Occipital lobe (tissue), 3 donors: ENCODE measurements at places on chromosomes 2 and 18. TPM values are rescaled to one million over a fixed set of nuclear protein-coding genes. Genes with fewer than 3 reads are reported as not detected.

DNA sequence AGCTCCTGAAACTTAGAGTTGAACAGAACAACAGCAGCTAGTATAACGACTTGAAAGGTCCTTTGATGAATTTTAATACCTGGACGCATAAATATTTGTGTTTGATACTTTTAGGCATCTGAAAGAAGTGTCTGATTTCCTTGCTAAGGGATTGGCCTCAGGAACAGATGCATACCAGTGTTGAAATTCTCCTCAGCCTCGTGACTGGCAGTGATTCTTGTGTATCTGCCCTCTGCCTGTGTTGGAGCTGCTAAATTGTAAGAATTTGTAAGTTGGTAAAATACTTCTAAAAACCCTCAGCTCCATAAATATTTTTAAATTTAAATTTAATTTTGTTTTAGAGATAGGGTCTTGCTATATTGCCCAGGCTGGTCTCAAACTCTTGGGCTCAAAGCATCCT, 22.4 kb upstream of the SCYGR1 start:
- no peak for DNase-seq

DNA sequence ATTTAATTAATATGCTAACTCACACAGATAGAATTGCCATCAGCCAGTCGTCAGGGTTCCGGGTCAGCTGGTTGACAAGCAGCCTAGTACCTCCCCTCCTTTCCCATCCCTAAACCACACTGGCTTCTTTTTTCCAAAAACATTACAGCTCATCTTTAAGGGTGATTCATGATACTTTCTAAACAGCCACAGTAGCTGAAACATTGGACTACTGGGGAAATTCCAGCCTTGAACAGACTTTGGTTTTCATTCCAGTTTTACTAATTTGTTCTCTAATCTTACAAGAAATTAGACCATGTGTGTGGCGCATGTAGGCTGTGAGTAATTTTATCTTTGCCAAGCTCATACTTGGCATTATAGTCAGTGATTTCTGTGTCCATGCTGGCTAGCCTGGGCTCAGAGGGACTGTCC, 110.8 kb downstream of the FMNL2 start:
- DNase-seq, result peak; percentile 49

- no peak for DNase-seq
Observed at GRCh38 chr2:223487214-223487846, 114.8 kb downstream of the SCG2 start.

DNA sequence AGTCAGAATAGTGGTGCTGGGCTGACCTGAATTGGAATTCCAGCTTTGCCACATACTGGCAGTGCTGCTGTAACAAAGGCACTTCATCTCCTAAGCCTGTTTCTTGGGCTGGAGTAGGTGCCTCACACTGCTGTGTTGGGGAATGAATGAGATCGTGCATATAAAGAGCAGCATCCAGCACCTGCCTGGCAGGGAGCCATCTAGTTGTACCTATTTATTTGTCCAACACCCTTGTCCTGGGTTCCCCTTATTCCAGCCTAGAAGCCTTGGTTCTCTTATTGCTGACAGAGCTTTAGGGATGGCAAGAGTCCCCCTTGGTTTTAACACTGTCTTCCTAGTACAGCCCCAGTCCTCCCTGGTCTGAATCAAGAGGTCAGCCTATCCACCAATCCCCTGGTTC, 275.3 kb upstream of the RAB12 start:
- no peak for DNase-seq

GRCh38 chr2:148483665-148484064, 160.9 kb upstream of the EPC2 start:
- DNase-seq, result no peak

DNA sequence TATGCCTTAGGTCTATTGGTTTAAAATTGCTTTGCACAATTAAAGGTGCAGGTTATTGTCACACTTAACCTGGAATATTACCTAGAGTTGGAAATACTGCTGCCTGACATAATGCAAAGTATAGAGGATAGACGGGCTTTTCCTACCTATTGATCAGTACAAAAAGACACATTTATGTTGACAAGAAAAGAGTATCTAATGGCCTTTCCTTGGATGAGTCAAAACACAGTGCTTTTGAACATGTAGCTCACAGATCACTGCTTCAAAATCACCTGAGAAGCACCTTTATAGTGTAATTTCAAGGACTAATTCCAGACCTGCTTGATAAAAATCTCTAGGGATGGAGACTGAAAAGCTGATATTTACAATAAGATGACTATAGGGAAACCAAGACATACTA, 262.8 kb downstream of the DCC start:
- DNase-seq, result no peak

DNA sequence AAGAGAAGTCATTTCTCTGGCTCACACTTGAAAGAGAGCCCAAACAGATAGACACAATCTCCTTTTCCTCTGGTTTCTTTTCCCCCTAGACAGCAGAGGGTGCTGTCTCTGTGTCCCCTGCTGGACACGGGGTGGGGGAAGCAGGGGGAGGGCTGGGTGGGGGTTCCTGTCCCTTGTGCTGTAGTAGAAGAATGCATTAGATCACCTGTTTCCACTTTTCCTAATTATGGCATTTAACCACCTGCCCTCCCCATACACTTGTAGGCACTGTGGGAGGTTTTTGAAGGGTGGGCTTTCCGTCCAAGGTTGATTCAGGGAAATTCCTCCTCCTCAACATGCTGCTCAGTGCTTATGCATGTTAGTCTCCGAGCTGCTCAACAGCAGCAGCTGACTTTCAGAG, 206.2 kb upstream of the EPAS1 start:
- no peak for DNase-seq

DNA sequence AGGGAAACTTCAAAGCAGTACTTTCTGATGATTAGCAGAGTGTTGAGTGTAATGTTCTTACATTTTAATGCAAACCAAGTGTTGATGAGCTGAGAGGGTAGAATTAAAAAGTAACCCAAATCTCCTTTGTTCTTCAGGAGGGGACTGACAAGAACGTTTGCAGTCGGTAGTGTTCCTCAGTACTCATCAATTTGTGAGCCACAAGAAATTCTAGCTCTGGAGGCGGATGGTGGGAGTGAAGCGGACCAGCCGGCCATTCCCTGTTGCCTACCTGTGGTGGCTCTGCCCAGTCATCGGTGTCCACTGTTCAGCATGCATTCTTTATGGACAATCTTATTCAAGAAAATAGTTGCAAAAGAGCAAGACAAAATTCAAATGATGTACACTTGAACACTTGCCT, 438.6 kb upstream of the POU3F3 start:
- no peak for DNase-seq

- peak; percentile 32 for DNase-seq
Observed at GRCh38 chr2:176491172-176491904, 222.1 kb downstream of the MTX2 start.

- no peak for DNase-seq
Observed at GRCh38 chr18:48924630-48925490, 25.9 kb downstream of the SMAD7 start.

DNA sequence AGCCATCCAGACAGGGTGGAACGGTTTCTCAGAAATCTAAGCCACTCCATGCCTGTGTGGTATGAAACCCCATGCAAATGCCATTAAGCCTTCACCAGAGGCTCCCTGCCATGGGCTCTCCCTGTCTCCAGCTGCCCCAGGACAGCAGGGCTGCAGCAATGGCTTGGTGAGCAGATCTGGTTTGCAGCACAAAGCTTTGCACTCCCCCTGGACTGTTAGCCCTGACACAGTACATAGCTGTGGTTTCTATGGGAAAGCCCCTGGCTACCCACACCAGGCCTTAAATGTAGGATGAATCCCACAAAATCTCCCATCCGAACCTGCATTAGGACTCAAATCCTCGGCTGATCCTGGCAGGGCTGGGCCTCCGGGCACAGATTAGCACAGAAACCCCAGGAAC, 291.6 kb downstream of the TNS1 start:
- no peak for DNase-seq

- peak; percentile 68 for DNase-seq
Observed at GRCh38 chr18:58998401-58999203, 133.9 kb downstream of the ZNF532 start.

DNA sequence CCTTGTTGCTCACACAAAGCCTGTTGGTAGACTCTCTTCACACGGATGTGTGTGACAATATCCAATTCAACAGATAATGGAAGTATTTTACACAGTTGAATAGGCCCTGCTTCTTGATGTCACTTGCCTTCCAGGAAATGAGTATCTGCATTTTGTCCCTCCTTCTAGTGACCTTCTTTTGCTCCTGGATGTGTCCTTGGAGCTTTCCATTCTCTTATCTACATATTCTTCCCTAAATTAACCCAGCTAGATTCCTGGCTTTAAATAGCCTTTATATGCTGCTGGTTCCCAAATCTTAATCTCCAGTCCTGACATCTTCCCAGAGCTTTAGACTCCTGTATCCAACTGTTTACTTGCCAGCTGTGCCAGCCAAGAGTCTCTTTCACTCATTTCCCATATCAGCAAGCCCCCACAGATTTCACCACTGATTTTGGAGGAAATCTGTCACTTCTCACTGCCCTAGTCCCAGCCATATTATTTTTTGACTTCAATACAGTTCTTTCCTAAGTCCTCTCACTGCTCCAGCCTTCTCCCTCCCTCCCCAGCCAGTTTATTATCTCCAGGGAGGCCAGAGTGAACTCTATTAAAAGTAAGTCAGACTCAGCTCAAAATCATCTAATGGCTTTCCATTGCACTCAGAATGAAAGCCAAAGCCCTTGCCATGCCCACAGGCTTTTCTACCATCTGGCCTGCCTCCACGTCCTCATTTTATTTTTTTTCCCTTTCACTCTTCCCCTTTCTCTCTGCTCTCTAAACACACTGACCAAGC, 170.0 kb downstream of the PDE11A start:
- DNase-seq, result no peak

DNA sequence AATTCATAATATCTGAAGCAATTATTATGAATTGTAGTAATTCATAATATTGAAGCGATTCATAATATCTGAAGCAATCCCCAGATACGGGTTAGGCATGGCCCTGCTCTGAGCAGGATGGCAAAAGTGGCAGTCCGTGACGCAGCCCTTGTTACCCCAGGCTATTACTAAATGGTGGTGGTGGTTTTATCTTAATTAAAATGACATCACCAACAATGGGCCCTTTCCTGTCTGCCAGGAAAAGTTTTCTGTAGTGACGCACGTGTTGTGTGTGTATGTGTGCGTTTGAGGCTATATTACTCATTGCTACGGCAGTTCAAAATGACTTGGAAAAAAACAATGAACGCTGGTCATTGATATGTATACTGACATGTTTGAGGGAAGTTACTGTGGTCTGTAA, 10.6 kb upstream of the MOCOS start:
- DNase-seq, result no peak

GRCh38 chr2:113831161-113831560, 58.7 kb upstream of the ACTR3 start:
- DNase-seq, result peak; percentile 29

DNA sequence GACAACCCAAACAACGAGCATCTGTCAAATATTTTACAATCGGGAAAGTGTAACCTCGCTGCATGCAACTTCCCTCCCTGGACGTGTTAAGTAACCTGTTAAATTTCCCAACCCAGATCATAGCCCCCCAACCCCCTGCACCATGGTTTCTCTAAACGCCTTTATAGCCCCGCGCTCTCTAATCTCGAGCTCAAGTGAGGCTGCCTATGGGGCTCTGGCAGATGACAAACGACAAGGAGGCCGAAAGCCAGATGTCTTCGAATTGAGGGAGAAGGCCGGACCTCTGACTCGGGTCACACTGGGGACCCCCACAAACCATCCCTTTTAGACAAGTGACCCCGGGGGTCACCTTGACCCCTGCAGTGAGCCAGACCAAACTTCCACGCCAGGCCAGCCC, 526 bp downstream of the COX7A2L start:
- DNase-seq, result no peak

NAT8 gene
- not detected for total RNA-seq

BMP10 gene
- not detected for total RNA-seq

DDX1 gene
- total RNA-seq, result 99.7 TPM

ZSWIM2 gene
- total RNA-seq, result 1.2 TPM

CAPN14 gene
- 1.4 TPM for total RNA-seq

STEAP3 gene
- total RNA-seq, result not detected

AQP4 gene
- total RNA-seq, result 138 TPM
